ENCODE measurements at places on chromosomes 4 and X. TPM values are rescaled to one million over a fixed set of nuclear protein-coding genes. Genes with fewer than 3 reads are reported as not detected.

DNA sequence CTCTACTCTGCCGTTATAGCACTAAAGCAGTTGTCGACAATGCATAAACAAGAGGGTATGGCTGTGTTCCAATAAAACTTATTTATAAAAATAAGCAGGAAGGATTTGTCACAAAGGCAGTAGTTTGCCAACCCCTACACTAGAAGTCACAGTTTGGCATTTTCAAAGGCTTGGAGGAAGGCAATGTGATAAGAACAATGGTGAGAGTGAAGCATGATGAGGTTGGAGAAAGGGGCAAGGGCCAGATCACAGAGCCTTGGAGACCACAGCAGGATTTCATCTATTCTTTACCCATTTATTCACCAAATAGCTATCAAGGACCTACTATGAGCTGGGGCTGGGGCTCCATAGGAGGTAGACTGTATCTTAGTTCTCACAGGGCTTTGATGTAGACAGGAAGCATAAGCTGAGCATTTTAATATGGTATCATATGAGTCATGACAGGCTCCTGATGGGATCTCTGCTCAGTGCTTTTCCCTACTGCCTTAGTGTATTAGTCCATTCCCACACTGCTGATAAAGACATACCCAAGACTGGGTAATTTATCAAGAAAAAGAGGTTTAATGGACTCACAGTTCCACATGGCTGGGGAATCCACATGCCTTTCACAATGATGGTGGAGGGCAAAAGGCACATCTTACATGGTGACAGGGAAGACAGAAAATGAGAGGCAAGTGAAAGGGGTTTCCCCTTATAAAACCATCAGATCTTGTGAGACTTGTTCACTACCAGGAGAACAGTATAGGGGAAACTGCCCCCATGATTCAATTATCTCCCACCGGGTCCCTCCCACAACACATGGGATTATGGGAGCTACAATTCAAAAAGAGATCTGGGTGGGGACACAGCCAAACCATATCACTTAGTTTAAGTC is 58.9 kb downstream of the PPM1K start:
- DNase-seq = no peak

DNA sequence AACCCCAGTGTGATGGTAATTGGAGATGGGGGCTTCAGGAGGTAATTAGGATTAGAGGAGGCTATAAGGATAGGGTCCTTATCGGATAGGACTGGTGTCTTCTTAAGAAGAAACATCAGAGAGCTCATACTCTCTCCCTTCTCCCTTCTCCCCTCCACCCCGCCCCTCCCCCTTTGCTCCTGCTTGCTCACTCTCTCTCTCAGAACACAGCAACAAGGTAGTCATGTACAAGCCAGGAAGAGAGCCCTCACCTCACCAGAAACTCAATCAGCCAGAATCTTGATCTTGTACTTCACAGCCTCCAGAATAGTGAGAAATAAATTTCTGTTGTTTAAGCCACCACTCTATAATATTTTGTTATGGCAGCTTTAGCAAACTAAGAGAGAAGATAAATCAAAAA is 4.5 kb downstream of the DDX60L start:
- peak; percentile 20 for DNase-seq

GRCh38 chrX:68646421-68646820 is 1.0 kb upstream of the STARD8 start:
- no peak for DNase-seq

DNA sequence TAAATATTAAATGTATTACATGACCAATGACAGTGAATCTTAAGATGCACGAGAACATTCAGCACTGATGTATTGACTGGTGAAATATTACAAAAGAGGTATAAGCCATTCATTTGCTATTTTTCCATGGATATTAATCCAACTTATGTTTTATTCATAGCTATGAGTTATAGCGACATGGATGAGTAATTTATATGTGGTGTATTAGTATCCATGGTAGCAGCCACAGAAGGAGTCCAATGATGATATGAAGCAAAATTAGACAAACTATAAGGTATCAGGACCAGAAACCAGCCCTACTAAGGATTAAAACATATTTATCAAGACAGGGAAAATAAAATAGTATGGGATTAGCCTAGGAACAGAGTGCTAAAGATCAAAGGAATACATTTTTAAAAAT is 50.7 kb downstream of the THAP9 start:
- DNase-seq = peak; percentile 9

Gene TCEAL6
- total RNA-seq = not detected

Gene GAGE12H
- total RNA-seq = not detected

DNA sequence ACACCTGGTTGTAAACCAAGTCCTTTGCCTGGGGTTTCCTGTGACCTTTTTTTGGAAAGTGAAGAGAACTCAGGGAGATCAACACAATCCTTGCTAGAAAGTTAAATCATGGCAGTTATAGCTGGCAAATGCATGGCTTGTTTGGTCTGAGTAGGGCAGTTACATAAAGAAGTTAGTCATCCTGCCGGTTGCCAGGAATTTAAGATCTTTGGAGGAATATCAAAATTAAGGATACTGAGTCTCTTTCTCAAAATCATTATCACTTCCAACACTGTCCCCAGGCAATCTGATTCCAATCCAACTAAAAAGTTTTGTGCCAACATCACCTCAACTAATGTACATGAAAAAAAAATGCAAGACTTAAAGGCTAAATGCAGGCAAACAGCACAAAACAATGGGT is 40.3 kb downstream of the C4orf54 start:
- no peak for DNase-seq

GRCh38 chr4:111066447-111066846 is 443.6 kb upstream of the PITX2 start:
- peak; percentile 2 for DNase-seq

DNA sequence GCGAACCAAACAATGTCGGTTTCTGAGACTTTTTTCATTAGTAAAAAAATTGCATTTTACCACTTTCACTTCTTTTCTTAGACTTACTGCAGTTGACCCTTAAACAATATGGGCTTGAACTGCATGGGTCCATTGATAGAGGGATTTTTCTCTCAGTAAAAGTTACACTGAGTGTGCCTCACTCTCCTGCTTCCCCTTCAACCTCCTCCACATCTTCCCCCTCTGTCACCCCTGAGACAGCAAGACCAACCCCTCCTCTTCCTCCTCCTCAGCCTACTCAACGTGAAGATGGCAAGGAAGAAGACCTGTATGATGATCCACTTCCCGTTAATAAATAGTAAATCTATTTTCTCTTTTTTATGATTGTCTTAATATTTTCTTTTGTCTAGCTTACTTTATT is 43.4 kb downstream of the TEC start:
- DNase-seq = no peak

Gene CLIC2
- 0.05 TPM for total RNA-seq

DNA sequence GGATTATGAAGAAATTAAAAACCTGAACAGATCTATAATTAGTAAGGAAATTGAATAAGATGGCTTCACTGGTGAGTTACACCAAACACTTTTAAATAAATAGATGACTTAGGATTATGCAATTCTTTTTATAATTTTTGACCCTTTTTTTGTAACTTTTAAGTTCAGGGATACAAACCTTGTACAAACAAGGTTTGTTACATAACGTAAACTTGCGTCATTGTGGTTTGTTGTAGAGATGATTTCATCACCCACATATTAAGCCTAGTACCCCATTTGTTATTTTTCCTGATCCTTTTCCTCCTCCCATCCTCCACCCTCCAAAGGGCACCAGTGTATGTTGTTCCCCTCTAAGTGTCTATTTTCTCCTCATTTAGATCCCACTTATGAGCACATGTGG is 75.7 kb downstream of the CPEB2 start:
- peak; percentile 9 for DNase-seq

DNA sequence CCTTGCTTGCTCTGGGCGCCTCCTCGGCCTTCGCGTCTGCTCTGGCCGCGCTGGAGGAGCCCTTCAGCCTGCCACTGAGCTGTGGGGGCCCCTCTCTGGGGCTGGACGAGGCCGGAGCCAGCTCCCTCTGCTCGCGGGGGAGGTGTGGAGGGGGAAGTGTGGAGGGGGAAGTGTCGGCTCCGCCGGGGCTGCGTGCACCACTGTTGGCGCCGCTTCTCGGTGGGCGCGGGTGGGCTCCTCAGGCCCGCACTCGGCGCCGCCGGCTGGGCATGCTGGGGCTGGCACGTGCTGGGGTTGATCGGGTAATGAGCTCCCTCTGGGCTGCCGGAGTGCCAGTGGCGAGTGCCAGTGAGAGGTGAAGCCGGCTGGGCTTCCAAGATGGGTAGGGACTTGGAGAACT is 116.7 kb downstream of the CPXCR1 start:
- DNase-seq = no peak

Gene DRD5
- not detected for total RNA-seq

GRCh38 chrX:19760841-19761512 is 126.4 kb downstream of the SH3KBP1 start:
- no peak for DNase-seq

Gene S100P
- total RNA-seq = not detected

GRCh38 chr4:3030566-3031356 is 43.6 kb downstream of the HTT-AS start:
- DNase-seq = peak; percentile 41

DNA sequence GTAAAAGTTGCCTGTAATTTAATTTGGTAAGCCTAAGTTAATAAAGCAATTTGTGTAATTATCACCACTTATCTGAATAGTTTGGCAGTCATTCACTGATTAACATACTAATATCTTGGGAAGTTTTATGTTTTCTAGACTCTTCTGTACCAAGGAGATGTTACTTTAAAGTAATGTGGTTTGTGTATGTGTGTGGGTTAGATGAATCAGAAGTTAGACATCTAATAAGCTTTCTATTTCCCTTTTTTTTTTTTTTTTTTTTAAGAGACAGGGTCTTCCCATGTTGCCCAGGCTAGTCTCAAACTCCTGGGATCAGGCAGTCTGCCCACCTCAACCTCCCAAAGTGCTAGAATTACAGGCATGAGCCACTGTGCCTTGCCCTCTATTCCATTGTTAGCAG is 5.3 kb downstream of the SLAIN2 start:
- no peak for DNase-seq

GRCh38 chrX:132004728-132005127 is 18.4 kb upstream of the STK26 start:
- DNase-seq = no peak

Measured in myocyte (in vitro differentiated cells).